ENCODE measurements at places on chromosomes 12 and 14.

GRCh38 chr14:76901171-76902055 lies 75.2 kb downstream of the LRRC74A start:
- DNase-seq: no peak

GRCh38 chr14:24437020-24437735 lies 5.4 kb downstream of the SDR39U1 start:
- no peak for DNase-seq

DNA sequence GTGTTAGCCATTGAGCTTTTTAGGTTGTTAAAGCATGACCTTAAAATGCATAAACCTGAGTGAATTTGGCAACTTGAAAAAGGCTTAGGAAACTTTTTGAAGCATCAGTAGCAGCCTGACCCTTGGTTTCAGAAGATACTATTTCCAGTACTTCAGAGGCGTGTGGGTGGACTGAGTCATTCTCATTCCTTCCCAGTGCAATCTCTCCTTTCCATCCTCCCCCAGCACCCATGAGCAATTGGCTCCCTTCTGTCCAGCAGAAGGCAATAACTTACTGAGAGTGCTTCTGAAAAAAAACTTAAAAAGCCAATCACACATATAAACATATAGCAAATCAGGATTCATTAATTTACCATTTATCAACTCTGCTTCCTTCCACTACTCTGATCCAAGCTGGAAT lies 299.3 kb upstream of the STXBP6 start:
- DNase-seq: no peak

GRCh38 chr14:24785698-24786097 lies 151.7 kb upstream of the GZMB start:
- DNase-seq: no peak

GRCh38 chr14:34436118-34436905 lies 25.7 kb downstream of the SPTSSA start:
- no peak for DNase-seq

GRCh38 chr12:40762072-40762471 lies 69.8 kb downstream of the CNTN1 start:
- no peak for DNase-seq

GRCh38 chr14:96053600-96054381 lies 14.6 kb downstream of the C14orf132 start:
- DNase-seq: no peak

DNA sequence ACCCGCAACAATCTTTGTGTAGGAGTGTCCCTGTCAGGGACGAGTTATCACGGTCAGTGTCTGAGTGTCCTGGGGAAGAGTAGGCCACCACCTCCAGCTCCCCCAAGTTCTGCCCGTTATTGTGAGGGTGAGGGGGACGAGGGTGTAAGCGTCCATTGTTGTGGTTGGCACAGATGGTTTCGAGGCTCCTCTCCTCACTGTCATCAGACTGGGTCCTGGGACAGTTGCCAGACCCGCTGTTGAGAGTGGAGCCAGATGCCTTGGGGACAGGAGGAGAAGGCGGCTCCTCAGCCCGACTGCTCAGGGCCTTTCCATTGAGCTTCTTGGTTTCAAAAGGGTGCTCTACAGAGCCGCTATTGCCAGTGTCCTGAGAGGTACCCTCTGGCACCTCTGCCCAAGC lies 74.9 kb upstream of the ACTN1 start:
- DNase-seq: no peak

- DNase-seq: no peak
These were observed 153.0 kb upstream of the DIO2 start for GRCh38 chr14:80364274-80364673.

- no peak for DNase-seq
These were observed 37.2 kb upstream of the YY1 start for GRCh38 chr14:100201701-100202100.

- no peak for DNase-seq
These were observed 149.4 kb downstream of the RPAP3 start for GRCh38 chr12:47556261-47557030.

- DNase-seq: no peak
These were observed 59.0 kb upstream of the FAM181A start for GRCh38 chr14:93868165-93868564.

DNA sequence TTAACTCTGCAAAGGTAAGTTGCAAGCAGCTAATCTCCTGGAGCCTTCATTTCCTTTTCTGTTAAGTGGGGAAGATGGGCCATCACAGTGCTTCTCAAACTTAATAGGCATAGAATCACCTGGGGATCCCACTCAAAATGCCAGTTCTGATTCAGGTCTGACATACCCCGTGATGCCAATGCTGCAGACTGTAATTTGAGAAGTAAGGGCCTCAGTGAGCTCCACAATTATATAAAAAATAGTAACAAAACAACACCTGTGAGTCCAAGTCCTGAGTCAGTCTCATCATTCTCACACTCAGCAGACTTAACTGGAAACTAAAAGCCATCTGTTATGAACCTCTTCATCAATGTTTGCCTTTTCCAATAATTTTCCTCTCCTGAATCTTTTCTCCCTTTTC lies 10.8 kb upstream of the PSMA6 start:
- DNase-seq: no peak

DNA sequence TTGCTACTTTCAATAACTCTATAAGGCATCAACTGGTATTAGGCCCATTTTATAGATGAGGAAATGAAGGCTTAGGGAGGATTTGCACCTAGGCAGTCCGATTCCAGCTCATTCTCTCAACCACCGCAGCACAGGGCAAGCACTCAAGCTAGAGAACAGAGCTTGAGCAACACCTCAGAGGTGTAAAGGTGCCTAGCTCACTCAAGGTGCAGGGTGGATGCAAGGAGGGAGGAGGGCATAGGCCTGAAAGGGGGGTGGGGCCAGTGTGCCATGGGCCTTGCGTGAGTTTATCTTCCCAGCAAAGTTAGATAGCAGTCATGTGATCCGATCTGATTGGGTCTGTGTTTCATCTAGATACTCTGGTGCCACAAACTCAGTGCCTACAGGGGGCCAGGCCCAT lies 10.2 kb upstream of the EMP1 start:
- DNase-seq: no peak

DNA sequence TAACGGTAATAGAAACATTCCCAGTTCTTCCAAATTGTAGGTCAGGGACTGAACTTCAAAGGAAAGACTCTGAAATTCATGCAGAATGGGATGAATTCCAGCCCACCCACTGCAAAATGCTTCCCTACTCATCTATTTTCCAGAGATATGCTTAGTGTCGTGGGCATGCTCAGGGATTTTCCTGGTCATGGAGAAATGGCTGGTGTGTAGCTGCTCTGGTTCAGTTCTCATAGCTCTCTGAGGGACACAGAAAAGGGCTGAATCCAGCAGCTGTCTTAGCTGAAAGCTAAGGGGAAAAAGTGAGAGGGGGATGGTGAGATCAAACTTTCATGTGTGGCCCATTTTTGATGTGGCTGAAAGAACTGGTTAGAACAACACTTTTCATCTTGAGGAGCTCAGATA lies 72.9 kb upstream of the KRAS start:
- DNase-seq: no peak

DNA sequence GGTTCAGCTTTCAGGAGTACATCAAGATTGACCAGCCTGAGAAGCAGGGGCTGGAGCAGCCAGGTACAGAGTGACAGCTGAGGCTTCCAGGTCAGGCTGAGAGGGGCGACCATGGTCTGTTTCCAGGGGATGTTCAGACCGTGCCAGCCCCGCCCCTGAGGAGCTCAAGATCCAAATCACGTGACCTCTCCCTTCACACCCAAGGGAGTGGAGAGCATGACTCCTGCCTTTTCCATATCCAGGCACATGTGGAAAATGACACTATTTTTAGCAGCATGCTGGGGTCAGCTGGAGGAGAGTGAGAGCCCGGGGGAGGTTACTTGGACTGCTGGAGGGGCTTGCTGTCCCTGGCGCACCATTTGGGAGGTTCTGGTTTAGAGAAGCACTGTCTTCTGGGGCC lies 92.7 kb downstream of the B4GALNT3 start:
- no peak for DNase-seq

DNA sequence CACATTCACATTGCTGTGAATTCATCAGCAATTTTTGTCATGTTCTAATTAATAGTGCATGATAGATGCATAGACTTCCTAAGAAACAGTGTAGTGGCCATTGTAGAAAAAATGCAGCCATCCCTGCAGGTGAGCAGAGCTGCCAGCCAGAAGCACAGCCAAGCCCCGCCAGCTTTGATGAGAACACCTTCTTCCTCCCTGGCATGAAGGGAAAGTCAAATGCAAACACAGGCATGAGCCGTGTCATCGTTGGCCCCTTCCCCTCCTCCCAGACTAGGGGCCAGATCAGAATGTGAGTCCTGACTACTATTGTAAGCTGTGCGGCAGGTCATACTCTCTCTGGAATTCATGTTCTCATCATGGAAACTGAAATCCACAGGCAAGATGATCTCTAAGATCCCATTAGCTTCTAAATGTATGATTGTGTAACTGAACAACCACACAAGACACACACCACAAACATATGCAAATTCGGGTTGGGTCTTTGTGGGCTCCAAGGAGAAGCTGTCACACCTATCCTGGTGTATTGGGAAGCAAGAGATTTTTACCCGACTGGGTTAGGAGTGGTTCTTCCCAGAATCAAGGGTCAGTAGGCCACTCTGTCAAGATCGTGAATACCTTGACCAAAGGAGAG lies 2.8 kb upstream of the AQP2 start:
- no peak for DNase-seq
